ENCODE measurements at places on chromosomes 16 and 17. TPM values are rescaled to one million over a fixed set of nuclear protein-coding genes. Genes with fewer than 3 reads are reported as not detected.

Gene CCDC200
- total RNA-seq = not detected

Gene ZNF597
- 1.8 TPM for total RNA-seq

Gene SLC16A11
- total RNA-seq = 0.37 TPM

Gene WNT3
- not detected for total RNA-seq

Gene SKAP1
- 60.5 TPM for total RNA-seq

Gene KLHL10
- 0.16 TPM for total RNA-seq

Gene PSMD3
- total RNA-seq = 193 TPM

Gene GPR179
- total RNA-seq = not detected

Gene ASPHD1
- total RNA-seq = 2.2 TPM

Gene TMEM238L
- total RNA-seq = not detected

Gene CD300A
- 16.6 TPM for total RNA-seq

Gene FMNL1
- 469 TPM for total RNA-seq
